ENCODE measurements at places on chromosomes 12 and 14.

DNA sequence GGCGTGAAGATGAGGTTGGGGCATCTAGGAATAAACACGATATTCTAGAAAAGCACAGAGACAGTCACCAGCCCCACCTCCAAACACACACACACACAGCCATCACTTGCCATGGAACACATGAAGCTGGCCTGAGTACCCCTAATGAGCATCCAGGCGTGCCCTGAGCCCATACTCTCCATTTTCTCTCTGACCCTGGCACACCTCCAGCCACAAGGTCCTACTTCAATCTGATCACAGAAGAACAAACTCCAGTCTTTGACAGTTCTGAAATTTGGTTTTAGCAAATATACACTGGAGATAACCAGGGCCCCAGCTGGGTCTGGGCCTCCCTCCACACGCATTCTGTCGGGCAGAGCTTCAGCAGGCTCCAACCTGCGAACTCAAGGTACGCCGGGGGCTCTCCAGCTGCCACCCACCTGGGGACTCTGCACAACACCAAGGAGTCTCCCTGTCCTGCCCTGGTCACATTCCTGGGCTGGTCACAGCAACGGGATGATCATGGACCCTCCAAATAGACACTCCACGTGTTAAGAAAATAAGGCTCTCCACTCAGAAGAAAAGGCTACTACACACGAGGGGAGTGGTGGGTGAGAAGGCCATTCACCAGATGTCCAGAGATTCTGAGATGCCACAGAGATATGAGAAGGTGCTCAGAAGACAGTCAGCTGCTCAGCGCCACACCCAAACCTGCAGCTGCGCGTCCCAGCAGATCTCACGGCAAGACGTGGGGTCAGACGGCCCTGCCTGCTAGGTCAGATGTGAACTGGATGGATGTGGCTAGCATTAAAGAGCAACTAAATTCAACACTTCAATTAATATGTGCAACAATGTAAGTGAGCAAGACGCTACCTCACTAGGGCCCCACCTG is 57.0 kb upstream of the PNMA1 start:
- DNase-seq, result no peak

GRCh38 chr14:33375786-33376185 is 437.1 kb downstream of the NPAS3 start:
- no peak for DNase-seq

DNA sequence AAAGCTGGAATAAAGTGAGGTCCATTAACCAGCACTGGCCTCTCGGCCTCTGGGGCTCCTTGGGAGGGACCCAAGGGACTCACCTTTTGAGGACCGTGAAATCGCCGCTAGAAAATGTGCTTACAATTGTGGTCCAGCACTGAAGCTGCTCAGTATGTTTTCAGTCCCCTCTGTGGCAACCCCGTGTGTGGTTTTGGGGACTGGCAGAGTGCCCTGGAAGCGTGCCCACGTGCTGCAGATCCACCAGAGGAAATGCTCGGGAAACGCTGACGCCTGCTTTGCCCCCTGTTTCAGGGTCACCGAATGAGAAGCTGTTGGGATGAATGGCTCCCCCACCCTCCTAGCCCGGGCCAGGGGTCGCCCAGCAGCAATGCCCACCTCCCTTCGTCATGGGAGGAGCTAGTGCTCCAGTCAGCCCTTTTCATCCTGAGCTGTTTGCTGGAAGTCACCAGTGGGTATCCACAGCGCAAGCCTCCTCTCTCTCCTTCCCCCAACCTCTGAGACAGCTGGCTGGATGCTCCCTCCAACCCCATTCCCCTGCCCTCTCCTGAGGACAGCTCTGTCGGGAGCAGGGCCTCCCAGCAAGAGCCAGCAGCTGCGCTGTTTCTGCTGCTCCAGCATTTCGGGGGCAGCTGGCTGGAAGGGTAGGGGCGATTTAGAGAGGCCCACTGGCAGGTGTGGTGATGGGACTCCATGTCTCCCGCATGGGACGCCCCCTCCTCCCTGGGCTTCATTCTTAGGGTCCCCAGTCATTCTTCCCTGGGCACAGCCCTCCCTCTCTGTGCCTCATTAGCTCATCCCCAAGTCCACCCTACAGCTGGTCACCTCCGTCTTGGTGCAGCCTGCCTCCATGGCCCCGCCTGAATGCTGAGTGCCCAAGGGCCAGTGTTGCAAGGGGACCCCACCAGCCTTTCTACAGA is 33.2 kb upstream of the PPP1R13B start:
- DNase-seq, result no peak

DNA sequence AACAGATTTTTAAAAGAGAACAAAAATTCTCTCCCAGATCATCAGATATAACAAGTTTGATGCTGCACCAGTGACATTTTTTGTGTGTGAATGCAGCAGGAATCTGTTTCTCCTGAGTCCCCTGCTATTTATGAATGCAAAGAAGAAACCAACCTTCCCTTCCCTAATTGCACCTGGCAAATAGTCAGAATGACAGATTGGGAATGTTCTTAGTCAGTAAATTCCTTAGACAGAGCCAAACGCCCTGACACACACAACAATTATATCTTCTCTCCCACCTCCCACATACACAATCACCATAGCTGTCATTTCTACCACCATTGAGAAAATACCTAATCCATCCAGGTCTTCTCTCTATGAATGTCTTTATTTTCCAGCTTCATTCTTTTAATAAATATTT is 174.4 kb downstream of the ALG10B start:
- no peak for DNase-seq

DNA sequence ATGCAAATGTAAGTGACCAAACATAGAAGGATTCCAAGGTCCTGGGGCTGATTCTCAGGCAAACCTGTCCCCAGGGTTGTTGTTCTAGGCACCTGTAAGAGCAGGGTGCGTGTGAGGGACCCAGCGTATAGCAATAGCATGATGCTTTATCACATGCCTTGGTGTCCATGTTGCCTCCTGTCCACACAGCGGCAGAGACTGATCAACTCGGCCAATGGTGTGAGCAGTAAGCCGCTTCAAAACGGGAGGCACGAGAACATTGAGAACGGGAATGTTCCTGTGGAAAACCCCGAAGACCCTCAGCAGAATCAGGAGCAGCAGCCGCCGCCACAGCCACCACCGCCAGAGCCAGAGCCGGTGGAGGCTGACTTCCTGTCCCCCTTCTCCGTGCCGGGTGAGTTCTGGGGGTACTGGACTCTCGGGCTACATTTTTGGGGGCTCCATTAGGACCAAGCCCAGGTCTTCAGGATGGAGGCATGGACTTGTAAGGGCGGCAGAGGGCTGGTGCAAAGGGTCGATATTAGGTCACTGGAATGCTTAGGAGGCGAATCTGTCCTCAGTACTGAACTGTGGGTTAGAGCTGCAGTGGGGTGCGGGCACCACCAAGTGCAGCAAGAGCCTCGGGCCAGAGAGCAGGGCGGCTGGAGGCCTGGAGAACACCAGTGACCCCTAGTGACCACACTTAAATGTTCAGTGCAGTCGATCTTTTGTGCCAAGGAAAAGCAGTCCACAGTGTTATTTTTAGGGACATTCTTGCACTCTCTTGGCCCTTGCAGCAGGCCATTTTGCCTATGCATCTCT is 57.2 kb upstream of the RIN3 start:
- peak; percentile 52 for DNase-seq

DNA sequence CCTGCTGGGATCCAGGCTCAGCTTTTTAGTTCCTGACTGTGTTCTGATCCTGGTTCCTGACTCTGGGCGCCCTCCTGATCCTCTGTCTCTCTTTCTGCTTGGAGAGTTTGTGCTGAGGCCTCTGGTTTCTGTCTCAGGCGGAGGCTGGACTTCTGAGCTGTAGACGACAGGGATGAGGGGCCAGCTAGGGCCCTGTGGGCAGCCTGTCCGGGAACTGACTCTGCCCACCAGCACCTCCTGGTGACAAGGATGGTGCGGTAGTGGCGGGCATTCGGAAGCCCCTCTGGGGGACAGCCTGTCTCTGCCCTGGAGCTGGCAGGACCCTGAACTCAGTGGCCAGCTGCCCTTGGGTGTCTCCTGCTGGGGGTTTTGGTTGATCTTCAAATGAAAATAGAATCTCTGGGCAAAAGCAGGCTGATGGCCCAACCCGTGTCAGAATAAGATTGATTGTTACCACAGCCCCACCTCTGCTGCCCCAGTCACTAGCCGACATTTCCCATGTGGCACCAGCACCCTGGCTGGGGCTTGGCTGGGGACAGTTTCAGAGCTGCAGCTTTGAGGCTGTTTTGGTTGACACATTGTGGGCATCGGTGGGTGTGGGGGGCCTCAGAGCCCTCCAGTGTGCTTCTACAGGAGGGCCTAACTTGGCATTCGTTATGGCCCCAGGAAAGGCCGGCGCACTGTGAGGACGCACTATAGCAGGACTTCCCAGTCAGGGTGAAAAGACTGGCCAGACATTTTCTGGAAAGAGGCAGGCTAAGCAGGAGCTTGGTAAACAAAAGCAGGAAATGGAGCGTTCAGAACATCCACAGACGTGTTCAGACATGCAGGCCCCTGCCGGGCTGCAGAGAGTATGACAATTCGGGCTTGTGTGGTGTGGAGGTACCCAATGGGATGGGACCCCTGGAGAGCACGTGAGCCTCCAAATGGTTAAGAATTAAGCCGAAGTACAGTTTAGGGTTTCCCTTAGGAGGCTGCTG is 16.2 kb downstream of the KRT80 start:
- DNase-seq, result peak; percentile 26

GRCh38 chr12:96094201-96094600 is 58.8 kb upstream of the LTA4H start:
- peak; percentile 8 for DNase-seq

DNA sequence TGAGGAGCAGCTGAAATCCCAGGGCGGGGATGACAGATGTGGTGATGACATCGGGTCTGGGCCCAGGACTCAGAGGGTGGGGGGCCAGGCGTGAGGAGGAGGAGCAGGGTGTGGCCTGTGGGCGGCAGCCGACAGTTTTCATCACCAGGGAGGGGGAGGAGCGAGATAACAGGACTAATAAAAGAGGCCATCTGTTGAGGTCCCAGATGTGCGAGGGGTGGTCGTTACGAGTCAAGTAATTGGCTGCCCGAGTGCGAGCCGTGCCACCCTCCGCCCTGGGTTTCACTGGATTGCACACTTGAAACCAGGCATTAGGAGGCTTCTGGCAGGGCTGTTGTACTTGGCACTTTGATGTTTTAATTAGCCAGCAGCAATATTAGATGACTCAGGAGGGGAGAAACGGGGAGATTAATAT is 67.2 kb downstream of the NOS1 start:
- DNase-seq, result no peak

DNA sequence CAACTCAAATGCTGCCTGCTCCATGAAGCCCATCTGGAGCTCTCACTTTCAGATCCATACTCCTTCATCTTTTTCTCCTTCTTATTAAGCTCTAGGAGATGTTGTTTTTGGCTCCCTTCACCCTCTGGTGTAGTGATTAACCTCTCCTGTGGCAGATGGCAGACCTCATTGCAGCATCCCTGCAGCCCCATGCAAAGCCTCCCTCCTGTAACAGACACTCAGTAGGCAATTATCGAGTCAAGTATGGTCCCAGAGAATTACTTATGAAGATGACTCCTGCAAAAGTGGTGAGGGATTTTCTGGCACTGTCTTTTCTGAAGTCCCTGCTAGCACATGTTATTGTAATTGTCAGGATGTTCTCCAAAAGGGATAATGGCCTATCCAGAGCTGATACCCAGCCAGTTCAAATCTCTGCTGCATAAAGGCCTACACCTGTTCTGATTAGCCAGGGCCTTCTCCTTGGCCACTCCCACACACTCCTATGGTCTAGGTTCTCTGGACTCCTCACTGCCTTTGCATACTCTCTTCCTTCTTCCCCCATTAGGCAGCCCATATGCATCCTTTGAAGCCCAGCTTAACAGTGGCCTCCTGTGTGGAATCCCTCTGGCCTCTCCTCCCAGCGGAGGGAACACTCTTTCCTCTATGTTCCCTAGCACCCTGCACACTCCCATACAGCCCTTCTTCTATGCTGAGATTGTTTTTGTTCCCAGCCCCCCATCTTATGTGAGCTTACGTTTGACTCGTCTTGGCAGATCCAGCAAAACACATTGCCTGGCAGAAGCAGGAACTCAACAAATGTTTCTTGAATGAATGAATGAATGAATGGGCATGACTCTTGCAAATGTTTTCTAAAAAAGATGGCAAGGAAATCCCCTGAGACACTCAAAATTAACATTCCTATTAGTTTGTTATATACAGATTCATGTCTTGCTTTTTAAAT is 43.9 kb upstream of the MDM1 start:
- no peak for DNase-seq

DNA sequence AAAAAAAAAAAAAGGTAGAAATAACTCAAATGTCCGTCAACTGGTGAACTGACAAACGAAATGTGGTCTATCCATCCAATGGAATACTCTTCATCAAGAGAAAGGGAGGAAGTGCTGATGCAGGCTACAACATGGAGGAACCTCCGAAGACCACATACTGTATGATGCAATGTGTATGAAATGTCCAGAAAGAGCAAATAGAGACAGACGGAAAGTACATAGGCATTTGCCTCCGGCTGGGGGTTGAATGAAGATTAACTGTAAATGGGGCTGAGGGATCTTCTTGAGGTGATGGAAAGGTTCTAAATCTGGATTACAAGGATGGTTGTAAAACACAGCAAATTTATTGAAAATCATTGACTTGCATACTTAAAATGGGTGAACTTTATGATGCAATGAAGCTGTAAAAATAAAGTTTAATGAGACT is 35.4 kb downstream of the DLK1 start:
- DNase-seq, result no peak

- no peak for DNase-seq
These were observed 79.3 kb upstream of the NRXN3 start for GRCh38 chr14:78090864-78091263.

DNA sequence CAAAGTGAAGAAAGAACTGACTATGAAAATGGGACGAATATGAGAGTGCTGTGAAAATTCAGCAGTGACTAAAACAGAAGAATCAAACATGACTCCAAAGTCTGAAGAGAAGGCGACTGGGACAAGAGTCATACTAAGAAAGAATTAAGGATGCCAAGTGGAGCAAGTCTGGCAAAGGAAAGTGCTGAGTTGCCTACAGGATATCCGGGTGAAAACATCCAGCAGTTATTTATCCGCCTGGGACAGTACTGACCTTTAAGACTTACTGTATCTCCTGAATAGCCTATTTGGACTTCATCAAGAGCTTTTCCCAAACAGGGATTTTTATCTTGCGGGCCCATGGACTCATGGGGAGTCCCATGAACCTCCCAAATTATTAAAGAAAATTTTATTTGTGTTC is 41.1 kb downstream of the KICS2 start:
- no peak for DNase-seq

DNA sequence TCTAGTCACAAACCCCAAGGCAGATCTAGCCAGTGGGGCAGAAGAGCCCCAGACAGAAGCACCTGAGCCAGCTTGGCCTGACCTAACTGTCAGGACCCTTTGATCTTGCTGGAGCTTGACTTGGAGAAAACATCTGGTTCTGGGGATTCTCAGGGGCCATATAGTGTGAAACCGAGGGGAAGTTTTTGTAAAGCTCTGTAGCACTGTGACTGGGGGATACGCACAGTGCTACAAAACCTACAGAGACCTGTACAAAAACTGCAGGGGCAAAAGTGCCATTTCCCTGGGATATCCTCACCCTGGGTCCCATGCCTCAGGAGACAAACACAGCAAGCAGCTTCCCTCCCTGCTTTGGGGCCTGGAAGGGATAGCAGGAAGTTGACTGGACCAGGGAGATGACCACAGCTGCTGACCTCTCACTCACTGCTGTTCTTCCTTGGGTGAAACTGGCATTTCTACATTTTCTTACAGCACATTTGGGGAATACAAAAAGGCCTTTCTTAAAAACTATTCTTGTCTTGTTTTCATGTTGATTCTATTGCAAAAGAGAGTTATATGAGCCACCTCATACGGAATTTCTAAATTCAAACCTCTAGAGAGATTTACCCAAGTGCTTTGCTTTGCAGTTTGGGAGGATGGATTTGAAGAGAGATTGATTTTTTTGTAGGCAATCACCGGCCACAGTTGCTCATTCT is 140.0 kb downstream of the DAD1 start:
- DNase-seq, result no peak

Measured in HAP-1 (cell line).